ENCODE measurements at places on chromosomes 6 and 20.

- no peak for DNase-seq
These were observed 221.7 kb upstream of the HTR1E start for GRCh38 chr6:86715676-86716075.

- DNase-seq: no peak
These were observed 168.8 kb downstream of the EYA2 start for GRCh38 chr20:47063407-47063806.

DNA sequence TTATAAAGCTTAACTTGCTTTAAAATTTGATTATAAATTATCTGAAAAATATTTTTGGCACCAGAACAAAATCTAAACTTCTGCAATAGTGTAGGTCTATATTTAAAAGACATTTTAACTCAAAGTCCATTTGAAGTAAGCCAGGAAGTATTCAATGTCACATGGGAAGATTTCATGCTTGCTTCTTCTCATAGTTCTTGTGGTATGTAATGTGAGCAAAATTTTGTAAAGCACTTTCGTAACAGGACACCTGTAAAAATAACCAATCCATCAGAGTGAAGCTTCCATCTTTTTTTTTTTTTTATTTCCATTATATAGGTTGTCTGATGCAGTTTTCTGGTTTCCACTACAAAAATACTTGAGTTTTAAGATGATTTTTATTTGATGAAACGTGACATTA lies 386.1 kb downstream of the LAMA2 start:
- no peak for DNase-seq

DNA sequence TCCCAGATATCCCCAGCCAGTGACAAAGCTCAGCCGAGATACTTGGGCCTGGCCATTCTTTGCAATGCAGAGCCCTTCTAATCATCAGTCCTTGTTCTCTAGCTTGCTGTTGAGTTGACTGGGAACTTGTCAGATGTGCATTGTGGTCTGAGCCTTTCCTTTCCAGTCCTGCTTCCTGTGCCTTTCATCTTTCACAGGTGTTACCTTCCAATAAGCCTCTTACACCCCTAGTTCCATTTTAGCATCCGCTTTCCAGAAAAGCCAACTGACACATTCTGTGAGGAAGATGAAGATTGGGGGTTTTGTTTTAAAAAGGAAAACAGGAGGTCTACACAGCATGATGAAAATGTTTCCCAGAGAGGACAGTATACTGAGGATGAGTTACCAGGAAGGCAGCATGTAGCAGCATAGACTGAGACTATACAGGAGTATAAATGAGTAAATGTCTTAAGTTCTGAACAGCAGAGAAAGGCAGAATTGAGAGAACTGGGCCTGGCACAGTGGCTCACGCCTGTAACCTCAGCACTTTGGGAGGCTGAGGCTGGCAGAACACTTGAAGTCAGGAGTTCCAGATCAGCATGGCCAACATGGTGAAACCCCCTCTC lies 5.6 kb upstream of the CEP85L start:
- DNase-seq: no peak

DNA sequence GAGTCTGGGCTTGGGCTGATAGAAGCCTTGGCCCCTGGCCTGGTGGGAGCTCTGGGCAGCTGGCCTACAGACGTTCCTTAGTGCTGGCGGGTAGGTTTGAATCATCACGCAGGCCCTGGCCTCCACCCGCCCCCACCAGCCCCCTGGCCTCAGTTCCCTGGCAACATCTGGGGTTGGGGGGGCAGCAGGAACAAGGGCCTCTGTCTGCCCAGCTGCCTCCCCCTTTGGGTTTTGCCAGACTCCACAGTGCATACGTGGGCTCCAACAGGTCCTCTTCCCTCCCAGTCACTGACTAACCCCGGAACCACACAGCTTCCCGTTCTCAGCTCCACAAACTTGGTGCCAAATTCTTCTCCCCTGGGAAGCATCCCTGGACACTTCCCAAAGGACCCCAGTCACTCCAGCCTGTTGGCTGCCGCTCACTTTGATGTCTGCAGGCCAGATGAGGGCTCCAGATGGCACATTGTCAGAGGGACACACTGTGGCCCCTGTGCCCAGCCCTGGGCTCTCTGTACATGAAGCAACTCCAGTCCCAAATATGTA lies 957 bp upstream of the VEGFA start:
- no peak for DNase-seq

- no peak for DNase-seq
These were observed 209.8 kb upstream of the FOXA2 start for GRCh38 chr20:22794200-22794599.

DNA sequence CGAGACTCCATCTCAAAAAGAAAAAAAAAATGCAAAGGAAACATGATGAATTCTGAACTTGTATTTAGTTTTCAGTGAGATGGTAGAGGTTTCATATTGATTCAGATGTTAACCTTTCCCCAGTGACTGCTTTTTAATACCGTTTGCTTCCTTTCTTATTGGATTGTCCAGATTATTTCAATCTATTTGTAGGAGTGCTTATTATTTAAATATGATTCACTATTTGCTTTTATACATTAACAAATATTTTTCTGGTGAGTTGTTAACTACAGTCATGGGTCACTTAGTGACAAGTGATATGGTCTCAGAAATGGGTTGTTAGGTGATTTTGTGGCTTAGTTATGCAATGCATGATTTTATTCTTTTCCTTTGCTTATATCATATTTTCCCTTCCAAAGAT lies 8.4 kb downstream of the PI3 start:
- DNase-seq: no peak

GRCh38 chr20:36819659-36820058 lies 46.1 kb upstream of the DSN1 start:
- no peak for DNase-seq

- no peak for DNase-seq
These were observed 11.4 kb upstream of the RAMACL start for GRCh38 chr6:166597711-166598440.

- no peak for DNase-seq
These were observed 68.1 kb downstream of the HFE start for GRCh38 chr6:26155061-26155930.

GRCh38 chr6:105211831-105212230 lies 32.0 kb upstream of the POPDC3 start:
- DNase-seq: no peak

- DNase-seq: no peak
These were observed 102.7 kb downstream of the KCNQ5 start for GRCh38 chr6:72724545-72724944.

GRCh38 chr6:1770435-1770843 lies 160.7 kb downstream of the FOXC1 start:
- DNase-seq: no peak

DNA sequence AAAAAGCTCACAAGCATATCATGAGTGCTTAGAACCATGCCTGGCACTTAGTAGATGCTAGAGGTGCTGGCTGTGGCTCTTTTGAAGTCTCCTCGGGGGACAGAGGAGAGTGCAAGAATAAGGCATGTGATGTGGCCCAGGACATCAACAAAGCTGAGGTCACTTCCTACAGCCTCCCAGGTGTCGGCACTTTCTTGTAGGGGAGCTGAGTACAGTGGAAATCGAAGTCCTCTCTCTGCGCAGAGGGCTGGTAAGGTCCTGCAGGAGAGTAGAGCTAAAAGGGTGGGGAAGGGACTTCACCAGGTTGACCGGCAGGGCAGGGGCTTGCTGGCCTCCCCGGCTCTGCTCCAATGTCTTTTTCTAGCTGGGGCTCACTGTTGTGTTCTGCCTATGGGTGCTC lies 11.2 kb downstream of the SLC13A3 start:
- no peak for DNase-seq

DNA sequence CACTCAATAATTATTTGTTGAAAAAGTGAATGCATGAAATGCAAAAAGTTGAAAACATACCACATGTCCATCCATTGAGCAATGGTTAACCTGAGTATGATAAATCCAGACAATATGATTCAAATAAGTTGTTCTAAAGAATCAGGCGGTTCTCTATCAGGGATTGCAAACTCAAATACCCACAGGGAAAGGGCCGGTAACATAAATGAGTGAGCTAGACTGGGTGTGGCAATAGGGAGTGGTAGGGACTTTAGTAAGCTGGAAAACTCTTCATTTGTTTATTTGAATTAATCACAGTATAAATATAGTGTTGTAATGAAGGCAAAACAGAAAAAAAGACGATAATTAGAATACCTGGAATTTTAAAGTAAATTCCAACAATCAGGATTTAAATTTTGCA lies 106.3 kb downstream of the BCAS1 start:
- no peak for DNase-seq

DNA sequence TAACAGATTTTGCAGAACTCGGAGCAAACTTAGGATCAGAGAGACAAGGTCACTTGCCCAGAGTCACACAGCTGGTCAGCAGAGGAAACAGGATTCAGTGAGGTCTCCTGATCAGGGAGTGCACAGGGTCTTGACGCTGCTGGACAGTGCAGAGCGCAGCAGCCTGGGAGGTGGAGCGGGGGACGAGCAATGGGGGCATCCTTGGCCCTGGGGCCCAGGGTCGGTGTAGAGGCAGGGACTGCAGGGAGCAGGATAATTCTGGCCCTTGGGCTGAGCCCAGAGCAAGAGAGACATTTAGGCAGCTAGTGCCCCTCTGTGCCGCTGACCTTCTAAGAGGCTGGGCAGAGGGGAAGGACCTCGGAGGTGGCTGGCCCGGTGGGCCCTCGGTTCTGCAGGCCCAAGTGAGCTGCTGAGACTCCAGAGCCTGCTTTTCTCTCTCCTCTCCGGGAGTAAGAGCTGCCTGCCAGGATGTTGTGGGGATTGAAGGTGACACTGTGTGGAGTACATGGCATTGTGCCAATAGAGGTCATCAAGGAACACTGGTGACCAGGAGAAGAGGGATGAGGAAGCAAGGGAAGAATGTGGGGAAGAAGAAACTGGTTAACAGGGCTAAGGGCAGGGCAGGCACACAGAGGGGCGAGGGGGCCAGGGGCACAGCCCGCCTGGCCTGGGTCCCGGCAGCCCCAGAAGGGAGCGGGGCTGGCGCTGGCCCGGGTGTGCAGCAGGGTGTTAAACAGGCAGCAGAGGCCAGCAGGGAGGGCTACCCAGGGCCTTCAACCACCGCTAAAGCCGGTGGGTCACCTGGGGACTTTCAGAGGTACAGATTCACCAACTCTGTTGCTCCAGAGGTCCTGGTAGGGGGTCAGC lies 122.0 kb downstream of the AGPAT4 start:
- no peak for DNase-seq

DNA sequence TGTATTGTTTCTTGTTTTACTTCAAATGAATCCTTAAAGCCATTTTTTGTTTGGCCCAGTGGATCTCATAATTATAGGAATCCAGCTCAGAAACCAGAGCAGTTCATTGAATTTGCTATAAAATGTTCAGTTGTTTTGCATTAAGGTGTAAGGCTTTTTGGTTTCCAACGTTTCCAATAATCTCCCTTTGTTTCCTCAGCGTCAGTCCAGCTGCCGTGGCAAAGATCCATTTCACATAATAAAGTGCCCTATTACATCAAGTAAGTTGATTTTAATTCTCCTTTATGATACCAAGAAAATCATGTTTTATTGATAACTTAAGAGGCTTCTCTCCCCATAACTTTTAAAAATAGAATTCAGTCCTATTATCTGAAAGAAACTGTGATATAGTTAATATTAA lies 472.6 kb downstream of the UTRN start:
- DNase-seq: no peak

DNA sequence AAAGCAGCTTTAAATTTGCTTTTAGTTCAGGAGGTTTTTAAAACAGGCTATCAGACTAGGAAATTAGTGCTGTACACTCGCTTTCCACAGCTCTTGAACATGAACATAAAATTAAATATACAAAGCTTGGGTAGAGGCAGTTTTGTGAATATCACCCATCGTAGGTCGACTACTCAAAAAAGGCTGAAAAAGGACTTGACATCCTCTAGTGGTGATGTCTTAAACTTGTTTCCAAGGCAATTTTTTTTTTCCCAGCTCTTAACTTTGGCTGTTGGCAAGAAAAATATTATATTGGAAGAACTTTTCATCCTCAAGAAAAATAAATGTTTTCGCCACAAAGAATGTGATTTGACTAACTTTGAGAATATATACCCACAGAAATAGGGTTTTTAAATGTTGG lies 2.9 kb downstream of the MAP7 start:
- no peak for DNase-seq

- no peak for DNase-seq
These were observed 16.6 kb downstream of the ZUP1 start for GRCh38 chr6:116651916-116652315.

DNA sequence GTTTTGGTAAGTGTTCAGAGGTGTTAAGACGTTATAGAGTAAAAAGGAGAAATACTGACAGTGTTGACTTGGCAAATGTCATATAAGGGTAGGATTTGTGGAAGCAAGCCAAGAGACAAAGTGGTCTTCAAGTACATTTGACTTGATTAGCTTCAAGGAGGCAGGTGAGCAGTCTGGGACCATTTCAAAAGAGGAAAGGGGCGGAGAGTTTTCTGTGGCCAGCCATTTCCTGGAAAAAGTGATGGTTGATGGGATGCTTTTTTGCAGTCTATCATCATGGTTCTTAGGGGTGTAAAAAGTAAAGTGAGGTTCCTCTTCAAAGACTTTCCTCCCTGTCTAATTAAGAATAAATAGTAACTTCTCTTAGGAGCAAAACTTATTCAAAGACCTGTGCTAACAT lies 28.7 kb downstream of the FKBP1A start:
- DNase-seq: no peak

GRCh38 chr6:105972440-105972839 lies 113.7 kb upstream of the PRDM1 start:
- no peak for DNase-seq

- no peak for DNase-seq
These were observed 775 bp upstream of the TTLL2 start for GRCh38 chr6:167324111-167324510.

DNA sequence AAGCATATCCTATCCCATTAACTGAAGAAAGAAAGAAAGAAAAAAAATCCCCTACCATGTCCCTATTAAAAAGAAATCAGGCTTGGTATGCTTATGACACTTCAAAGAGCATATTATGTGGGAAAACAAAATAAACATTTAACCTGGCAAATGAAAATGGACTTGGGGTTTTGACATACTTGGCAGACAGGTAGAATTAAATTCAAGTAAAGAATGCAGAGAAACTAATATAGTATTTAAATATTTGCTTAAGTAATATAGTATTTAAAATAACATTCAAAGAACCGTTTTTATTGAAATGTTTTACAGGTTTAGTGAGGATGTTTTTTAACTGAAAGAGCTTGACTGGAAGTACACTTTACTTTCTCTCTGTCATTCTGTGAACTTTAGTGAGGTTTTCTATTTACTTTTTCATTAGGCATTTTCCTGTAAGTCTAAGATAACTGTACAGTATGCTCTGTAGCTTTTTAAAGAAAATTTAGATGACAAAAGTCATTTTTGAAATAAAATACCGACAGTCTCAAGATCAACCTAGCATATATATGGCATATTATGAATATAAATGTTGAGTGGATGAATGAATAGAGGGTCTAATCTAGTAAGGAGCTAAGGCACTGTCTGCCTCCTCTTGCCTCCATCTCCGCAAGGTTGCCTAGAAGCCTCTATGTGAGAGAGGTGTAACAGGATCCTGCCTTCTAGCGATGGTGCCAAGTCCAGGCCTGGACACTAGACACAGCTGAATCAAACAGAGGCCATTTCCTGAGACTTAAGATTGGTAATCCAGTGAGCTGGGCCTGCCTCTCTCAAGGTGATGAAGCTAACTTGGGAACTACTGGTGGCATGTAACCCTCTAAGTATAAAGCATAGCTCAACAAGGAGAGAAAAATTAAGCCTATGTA lies 344.4 kb upstream of the RUNX2 start:
- DNase-seq: no peak

GRCh38 chr6:159443417-159443920 lies 249.6 kb downstream of the SOD2 start:
- no peak for DNase-seq

GRCh38 chr20:1861347-1861976 lies 33.7 kb upstream of the SIRPA start:
- no peak for DNase-seq

Measured in activated CD4-positive, CD25-positive, alpha-beta regulatory T cell treated with anti-CD3 and anti-CD28 coated beads, Interleukin-2, amount 50 U/mL, for 72 hours (primary cell).